ENCODE measurements at places on chromosomes 3 and 15.

- no peak for DNase-seq
Observed at GRCh38 chr3:127114337-127115070, 78.4 kb upstream of the PRR23E start.

- no peak for DNase-seq
Observed at GRCh38 chr15:51809457-51809856, 20.0 kb upstream of the TMOD3 start.

GRCh38 chr3:183264268-183264667, 11.2 kb downstream of the B3GNT5 start:
- no peak for DNase-seq

- DNase-seq = peak; percentile 17
Observed at GRCh38 chr3:127715532-127715931, 42.8 kb downstream of the ABTB1 start.

DNA sequence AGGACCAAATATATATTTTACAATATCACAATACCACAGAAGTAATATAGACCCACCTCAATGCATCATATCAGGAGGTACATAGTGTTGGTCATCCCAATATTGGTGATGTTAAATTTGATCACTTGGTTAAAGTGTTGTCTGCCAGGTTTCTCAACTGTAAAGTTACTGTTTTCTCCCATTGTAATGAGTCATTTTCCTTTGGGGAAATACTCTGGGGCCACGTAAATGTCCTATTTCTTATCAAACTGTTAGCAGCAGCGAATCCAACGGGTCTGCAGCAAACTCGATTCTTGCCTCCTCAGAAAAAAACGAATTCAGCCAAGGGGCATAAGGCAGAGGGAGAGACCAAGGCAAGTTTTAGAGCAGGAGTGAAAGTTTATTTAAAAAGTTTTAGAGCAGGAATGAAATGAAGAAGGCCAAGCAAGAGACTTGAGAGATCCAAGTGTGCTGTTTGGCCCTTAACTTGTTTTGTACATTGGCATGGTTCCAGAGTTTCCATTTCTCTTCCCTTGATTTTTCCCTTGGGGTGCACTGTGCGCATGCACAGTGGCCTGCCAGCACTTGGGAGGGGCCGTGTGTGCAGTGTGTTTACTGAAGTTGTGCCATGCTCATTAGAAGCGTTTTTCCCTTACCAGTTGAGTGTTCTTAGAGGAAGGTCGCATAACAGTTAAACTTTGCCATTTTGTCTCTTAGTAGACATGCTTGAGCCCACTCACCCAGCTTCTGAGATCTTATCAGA, 512.5 kb downstream of the AGBL1 start:
- DNase-seq = no peak

All from posterior cingulate gyrus (tissue), 11 donors.